ENCODE measurements at places on chromosomes 5 and 9.

DNA sequence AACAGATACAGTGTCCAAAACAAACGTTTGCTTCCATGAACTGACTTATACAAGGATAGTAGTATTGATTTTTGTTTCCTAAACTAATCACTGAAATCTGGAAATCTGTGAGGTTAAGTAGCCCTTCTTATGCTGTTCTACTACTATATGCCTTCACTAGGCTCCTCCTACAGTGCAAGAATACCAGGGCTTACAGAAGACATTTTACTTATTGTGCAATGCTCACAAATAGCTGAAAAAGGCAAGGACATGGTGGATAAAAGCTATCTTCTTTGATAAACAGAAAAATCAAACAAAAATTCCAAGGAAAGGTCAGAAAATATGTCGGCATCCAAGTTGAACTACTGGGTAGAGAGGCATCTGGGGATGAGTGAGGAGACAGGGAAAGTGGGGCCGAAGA lies 61.9 kb downstream of the OXCT1 start:
- DNase-seq: no peak

DNA sequence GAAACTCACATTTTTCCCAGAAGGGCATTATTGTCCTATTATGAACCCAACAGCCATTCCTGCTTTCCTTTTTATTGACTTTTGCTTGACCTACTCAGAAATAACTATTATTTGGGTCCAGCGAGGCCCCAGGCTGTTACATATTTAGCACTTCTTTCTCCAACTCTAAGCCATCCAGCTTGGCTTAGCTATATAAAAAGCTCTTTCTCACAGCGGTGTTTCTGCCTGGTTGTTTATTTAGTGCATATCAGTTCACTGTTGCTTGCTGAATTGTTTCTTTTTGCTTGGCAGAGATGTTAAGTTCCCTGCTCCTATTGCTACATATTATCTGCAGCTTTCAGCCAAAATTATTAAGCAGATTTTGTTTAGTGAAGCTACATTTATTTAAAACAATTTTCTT lies 1156.8 kb upstream of the SEMA6A start:
- no peak for DNase-seq

DNA sequence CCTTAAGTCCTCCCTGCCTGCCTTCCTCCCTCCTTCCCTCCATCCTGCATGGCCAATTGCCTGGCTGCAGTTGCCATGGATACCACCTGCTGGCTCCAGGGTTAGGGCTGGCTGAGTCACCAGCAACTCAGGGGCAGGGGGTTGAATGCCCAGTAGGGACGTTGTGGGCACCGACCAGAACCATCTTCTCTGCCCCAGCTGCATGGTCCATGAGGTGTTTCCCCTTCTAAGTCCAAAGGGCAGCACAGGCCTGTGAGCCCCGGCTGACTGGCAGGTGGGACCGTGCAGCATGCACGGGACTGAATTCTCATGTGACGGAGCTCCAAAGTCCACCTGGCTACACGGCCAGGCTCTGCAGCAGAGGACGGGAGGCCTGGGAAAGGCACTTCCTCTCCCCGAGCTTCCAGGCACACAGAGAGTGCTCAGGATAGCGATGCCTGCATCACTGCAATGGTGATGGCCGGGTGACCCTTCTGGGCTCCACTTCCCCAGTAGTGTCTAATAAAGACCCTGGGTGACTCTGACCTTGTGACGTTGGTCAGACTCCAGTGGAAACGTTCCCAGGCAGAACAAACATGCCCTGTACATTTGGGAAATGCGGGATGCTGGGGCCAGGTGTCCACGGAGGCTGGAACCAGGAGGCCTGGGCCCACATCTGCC lies 5.7 kb downstream of the ASS1 start:
- no peak for DNase-seq

DNA sequence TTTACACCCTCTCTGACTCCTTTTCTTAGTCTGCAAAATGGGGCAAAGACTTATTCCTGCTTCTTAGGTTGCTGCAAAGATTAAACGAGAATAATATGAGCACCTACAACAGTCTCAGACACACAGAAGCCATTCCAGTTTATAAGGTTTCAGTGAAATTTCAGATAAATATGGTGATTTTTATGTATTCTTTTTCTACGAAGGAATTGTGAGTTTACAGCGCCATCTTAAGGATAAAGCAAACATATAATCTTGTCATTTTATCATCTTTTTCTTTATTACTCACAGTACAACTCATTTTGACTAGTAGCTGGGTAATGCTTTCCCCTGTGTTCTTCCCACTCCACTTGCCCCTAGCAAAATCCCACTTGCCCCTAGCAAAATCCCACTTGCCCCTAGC lies 29.2 kb upstream of the SMC5 start:
- DNase-seq: no peak

DNA sequence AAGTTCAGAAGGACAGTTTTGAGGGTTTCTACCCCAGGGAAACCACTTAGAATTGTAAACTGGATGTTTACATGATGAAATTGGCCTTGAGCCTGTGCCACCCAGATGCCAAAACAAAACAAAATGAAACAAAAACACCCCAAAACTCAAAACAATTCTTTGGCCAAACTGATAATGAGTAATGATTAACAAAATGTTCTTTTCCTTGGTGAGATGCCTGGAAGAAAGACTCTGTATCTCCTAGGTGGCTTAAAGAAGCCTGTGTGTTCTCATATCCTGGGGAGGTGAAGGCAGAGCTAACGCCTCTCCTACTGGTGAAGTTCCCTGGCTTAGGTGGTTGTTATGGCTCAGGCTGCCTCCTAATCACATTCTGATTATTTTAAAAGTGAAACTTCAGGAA lies 120.5 kb downstream of the NPR3 start:
- DNase-seq: no peak

DNA sequence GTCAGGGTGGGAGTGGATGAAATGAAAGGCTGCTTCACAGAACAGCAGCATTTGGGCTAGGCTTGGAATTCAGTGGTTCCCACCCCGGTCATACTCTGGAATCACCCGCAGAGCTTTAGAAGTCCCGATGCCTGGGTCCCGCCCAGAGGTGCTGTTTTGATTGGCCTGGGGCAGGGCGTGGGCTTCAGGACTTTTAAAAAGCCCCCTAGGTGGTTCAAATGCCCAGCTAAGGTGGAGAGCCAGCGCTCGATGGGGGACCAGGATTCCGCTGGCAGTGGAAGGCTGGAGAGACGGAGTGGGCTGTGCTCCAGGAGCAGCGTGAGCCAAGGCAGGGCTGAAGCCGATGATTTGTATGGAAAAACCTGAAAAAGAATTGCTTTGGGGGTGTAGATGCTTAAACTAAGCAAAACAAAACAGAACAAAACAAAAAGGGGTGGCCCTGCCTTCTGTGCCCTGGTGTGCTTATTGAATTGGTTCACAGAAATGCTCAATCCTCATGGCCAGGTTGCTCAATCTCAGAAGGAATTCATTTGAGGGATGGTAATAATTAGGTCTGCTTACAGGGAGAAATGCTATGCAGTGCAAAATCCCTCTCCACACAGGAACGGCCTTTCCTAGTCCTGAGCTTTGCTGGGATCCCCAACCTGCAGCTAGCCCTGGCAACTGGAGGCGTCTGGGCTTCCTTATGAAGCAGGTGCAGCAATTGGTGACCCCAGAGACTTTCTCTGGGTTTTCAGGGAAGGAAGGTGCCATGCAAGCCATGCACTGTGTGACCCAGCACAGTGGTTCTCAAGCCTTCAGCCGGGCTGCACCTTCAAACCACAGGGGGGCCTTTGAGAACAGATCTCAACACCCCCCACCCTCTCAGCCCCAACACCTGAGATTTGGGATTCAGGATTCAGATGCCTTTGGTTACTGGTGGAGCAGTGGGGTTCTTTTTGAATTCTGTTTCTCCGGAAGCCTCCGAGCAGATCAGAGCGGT lies 174.0 kb upstream of the ZNF618 start:
- no peak for DNase-seq

GRCh38 chr9:114258866-114259797 lies 63.8 kb upstream of the ORM1 start:
- no peak for DNase-seq

DNA sequence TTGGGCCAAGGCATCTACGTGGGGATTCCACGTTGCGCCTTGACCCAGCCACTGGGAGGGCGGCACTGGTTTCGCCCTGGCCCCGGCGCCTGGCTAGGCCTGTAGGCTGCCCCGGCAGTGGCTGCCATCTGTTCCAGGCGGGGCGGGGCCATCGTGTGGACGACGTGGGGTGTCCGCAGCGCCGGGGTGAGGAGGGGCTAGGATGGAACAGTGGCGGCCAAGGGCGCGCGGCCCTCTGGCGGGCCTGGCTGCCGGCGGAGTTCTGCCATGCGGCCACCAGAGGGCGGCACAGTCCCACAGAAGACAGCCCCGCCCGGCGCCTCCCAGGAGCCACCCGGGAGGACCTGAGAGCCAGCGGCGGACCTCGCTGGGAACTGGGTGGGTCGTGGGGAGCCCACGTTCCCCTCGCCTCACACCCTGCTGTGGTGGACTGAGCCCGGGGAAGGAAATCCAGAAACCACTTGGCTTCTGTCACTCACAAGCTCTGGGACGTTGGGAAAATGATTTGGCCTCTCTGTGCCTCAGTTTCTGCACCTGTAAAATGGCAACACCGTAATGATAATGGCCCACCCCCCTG lies 22.6 kb upstream of the RAPGEF1 start:
- peak; percentile 69 for DNase-seq

GRCh38 chr5:1468247-1468612 lies 23.0 kb upstream of the SLC6A3 start:
- DNase-seq: no peak

All from suprapubic skin (tissue), 4 donors.